ENCODE measurements at places on chromosomes 6 and 20.

GRCh38 chr6:35203152-35203670 lies 10.5 kb upstream of the SCUBE3 start:
- DNase-seq = no peak

- no peak for DNase-seq
These were observed 55.6 kb downstream of the SLX4IP start for GRCh38 chr20:10490706-10491105.

- DNase-seq = no peak
These were observed 23.5 kb upstream of the CTNNBL1 start for GRCh38 chr20:37670351-37670791.

GRCh38 chr6:8389036-8389818 lies 46.1 kb downstream of the SLC35B3 start:
- DNase-seq = no peak

- no peak for DNase-seq
These were observed 18.5 kb downstream of the ZBP1 start for GRCh38 chr20:57601737-57602136.

GRCh38 chr20:16368645-16369292 lies 204.5 kb downstream of the KIF16B start:
- no peak for DNase-seq
